ENCODE measurements at places on chromosomes 11 and 22.

- no peak for DNase-seq
These were observed 46.3 kb upstream of the SLC22A12 start for GRCh38 chr11:64544616-64545296.

GRCh38 chr11:8608652-8609051 is 14.6 kb upstream of the STK33 start:
- peak; percentile 19 for DNase-seq

GRCh38 chr11:75773595-75774353 is 5.2 kb downstream of the DGAT2 start:
- DNase-seq, result peak; percentile 77

GRCh38 chr11:64229090-64229743 is 1.1 kb upstream of the DNAJC4 start:
- DNase-seq, result no peak

DNA sequence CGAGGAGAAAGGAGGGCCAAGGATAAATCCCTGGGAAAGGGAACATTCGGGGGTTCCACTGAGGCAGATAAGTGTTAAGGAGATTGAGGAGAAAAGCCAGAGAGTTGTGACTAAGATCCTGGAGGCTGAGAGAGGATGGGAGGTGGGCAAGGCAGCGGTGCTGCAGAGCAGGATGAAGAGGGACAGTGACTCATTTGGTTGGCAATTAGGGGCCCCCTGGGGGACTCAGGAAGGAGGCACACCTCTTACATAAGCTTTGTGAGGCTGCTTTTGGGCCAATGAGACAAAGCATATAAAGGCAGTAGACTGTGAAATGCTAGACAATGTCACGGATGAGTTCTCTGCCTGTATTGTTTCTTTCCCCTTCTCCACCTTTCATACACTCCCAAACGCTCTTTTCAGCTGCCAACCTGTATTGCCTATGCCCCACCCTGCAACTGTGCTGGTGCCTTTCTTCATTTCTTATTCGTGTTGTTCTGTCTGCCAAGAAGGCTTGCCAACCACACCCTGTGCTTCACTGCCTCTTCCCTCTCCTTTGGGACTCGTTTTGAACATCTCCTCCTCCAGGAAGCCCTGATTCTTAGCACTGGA is 246.8 kb upstream of the KIRREL3 start:
- DNase-seq, result no peak

DNA sequence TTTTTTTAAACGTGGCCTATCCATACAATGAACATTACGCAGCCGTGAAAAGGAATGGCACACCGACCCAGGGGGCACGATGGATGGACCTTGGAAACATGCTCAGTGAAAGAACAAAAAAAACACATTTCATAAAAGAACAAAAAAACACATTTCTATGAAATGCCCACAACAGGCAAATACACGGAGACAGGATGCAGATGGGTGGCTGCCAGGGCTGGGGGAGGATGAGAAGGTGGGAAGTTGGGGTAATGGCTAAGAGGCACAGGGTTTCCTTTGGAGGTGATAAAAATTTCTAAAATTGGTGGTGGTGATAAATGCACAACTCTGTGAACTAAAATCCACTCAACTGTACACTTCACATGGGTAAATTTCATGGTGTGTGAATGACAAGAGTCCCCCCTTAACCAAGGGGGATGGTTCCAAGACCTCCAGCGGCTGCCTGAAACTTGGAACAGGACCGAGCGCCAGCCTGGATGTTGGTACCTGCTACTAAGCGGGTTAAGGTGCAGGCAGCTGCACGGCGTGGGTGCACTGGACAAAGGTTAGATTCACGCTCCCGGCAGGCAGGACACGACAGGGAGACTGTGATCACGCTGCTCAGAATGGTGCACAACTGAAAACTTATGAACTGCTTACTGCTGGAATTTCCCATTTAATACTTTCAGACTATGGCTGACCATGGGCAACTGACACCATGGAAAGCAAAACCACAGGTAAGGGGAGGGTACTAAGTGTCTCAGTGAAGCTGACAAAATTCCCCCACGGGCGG is 16.5 kb downstream of the BRD1 start:
- DNase-seq, result no peak

DNA sequence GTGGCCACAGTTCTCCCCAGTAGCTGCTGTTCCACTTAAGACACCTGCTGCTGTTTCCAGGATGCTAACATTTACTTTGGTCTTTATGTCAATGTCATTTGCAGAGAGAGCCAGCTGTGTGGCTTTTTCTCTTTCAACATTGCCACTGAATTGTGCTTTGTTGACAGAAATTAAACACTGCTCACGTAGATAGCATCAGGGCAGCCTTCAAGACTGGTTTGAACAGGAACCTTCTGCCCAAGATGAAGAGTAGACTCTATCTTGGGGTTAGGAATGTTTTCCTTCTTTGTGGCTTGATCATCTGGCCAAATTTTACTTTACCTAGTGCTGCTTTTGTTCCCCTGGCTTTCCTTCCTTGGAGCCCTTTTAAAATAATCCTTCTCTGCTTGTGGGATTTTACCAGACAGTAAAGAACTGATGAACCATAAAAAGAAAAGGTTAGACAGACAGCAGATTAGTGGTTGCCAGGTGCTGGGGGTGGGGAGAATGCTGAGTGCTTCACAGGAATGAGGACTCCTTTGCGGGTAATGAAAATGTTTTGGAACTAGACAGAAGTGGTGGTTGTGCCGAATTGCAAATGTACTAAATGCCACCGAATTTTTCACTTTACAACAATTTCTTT is 22.7 kb upstream of the XBP1 start:
- no peak for DNase-seq

DNA sequence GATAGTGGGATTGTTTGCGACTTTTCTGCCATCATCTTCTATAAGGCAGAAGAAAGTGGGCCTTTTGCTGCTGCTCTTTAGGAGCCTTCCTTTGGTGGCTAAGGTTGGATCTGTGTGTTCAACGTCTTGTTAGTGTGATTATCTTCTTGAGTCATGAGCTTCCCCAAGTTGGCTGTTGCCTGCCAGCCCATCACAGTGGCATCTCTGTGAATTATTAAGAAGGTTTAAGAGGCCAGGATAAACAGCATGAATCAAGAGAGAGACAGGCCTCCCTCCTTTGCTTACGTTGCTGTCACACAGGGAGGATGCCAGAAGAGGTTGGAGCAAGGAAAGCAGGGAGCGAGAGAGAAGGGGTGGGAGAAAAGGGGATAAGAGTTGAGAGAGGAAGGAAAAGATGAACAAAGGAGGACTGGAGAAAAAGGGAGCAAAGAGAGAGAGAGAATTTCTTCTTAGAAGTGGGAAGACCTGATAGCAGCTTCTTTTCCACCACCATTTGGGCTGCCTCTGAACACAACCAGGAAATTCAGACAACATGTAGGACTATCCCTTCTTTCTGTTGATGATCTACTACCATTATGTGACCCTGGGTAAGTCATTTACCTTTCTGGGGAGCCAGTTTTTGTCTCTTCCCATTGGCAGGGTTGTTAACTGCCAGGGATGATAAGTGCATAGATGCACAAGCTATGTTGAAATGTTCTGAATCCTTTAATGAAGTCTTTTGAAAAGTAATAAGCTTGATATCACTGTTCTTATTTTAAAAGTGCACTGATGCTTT is 126.5 kb downstream of the NAV2 start:
- DNase-seq, result no peak

GRCh38 chr22:49193901-49194465 is 633.7 kb downstream of the BRD1 start:
- no peak for DNase-seq

GRCh38 chr11:124756033-124756752 is 4.1 kb upstream of the VSIG2 start:
- no peak for DNase-seq

- peak; percentile 77 for DNase-seq
These were observed 486 bp downstream of the NAP1L4 start for GRCh38 chr11:2991452-2992233.

- DNase-seq, result no peak
These were observed 11.6 kb downstream of the SLC3A2 start for GRCh38 chr11:62892077-62892922.
